A673 (cell line): ENCODE measurements at places on chromosomes 5 and 9. TPM values are rescaled to one million over a fixed set of nuclear protein-coding genes. Genes with fewer than 3 reads are reported as not detected.

- no peak for DNase-seq
Measured at GRCh38 chr9:69585571-69585970, 86.6 kb downstream of the APBA1 start.

DNA sequence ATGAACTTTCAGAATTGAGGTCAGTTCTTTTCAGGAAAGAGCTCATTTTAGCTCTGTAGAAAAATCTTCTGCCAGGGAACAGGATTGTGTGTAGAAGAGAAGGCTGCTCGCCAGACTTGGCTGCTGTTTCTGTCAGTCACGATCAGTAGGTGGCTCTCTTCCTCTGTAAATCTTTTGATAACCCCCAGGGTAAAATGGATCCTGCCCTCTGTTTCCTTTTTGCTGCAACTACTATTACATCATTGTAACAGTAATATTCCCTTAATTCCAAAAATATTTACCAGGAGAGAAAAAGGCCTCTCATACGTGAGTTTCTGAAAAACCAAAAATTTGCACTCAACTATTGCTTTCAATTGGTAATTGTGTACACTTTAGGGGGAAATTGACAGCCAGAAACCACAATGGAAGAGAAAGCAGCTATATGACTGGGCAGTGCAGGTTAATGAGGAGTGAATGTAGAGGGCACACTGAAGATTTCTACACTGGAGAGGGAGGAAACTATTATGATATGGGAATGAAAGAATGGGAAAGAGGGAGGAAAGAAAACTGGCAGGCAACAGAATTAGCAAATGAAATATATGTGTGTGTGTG, 12.3 kb downstream of the IFNA21 start:
- peak; percentile 44 for DNase-seq

DNA sequence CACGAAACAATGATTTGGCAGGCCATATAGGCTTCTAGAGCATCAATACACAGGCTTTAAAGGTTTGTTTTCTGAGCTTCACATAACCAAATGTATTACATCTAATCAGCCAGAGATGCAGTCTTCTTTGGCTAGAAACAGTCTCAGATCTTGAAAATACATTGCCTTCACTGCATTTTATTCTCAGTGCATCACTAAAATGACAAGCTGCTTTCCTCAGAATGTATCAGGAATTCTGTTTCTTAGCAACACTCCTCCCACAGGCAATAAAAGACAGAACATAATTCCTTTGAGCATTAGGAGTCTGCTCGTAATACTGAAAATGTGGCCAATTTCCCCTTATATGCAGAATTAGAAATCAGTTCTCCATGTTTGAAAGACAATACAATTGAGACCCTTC, 36.9 kb downstream of the FEM1C start:
- DNase-seq, result no peak

GRCh38 chr5:40813698-40814281, 15.6 kb upstream of the PRKAA1 start:
- DNase-seq, result peak; percentile 76

DNA sequence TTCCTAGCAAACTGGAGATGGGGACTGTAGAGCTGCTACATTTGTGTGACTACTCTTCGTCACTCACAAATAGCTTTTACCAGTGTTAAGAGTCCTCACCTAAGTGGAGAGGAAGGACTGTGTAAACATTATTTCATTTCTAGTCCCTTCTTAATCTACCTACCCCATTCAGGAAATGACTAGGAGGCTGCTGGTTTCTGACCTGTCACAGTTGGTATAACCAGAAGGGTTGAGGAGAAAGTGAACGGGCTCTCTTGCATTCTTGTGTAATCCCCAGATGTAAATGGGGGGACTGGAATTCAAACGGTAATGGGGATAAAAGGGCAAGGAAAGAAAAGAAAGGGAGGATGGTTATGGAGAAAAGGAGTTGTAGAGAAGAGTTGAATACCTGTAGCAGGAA, 35.4 kb upstream of the BNIP1 start:
- no peak for DNase-seq

KIF20A gene
- total RNA-seq, result 116 and 119 TPM in 2 replicates

DNA sequence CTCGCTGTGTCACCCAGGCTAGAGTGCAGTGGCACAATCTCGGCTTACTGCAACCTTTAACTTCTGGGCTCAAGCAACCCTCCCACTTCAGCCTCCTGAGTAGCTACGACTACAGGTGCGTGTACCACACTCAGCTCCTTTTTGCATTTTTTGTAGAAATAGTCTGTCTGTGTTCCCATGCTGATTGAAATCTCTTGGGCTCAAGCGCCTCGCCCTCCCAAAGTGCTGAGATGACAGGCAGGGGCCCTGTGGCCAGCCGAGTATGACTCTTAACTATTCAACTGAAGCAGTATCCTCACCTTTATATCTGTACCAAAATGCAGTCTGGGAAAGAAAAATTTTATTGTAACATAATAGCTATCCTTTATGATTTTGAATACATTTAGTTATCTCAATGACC, 12.2 kb upstream of the NIM1K start:
- no peak for DNase-seq

KIF4B gene
- total RNA-seq, result 0.77 and 0.79 TPM in 2 replicates

GRCh38 chr5:83711982-83712601, 8.6 kb downstream of the HAPLN1 start:
- peak; percentile 25 for DNase-seq

ASTN2 gene
- 3.4 and 5.2 TPM in 2 replicates for total RNA-seq

TOR1B gene
- 47.6 and 50.0 TPM in 2 replicates for total RNA-seq

- DNase-seq, result no peak
Measured at GRCh38 chr9:34994900-34995669, 5.5 kb downstream of the DNAJB5 start.

RAD17 gene
- 19.3 and 27.1 TPM in 2 replicates for total RNA-seq

C1QTNF3 gene
- 1.6 TPM in 2 replicates for total RNA-seq

DNA sequence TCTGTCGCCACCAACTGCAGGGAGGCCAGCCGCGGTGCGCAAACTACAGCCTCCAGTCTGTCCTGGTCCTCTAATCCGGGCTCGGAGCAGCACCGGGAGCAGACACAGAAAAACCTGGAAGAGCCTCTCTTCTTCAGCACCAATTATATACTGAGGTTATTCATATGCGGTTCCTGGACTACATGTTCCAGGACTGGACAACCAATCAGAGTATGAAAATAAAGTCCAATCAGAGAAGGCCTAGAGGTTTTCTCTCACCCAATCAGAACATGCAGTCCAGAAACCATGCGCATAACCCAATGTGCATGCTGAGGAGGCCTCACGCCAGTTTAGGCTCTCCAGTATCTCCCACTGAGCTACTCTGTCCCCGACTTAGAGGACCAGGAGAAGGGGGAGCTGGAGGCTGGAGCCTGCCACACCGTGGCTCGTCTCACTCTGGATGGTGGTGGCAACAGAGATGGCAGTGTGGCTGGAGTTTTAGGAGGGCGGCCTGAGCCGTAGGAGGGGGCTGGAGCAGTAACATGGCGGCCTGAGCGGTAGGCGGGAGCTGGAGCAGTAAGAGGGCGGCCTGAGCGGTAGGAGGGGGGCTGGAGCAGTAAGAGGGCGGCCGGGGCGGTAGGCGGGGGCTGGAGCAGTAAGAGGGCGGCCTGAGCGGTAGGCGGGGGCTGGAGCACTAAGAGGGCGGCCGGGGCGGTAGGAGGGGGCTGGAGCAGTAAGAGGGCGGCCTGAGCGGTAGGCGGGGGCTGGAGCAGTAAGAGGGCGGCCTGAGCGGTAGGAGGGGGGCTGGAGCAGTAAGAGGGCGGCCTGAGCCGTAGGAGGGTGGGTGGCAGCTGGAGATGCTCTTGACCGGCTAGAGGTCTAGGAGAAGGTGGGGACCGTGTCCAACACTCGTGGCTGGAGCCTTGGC, 20.4 kb upstream of the TRIM52 start:
- no peak for DNase-seq

SELENOP gene
- 1.9 and 3.1 TPM in 2 replicates for total RNA-seq

DNA sequence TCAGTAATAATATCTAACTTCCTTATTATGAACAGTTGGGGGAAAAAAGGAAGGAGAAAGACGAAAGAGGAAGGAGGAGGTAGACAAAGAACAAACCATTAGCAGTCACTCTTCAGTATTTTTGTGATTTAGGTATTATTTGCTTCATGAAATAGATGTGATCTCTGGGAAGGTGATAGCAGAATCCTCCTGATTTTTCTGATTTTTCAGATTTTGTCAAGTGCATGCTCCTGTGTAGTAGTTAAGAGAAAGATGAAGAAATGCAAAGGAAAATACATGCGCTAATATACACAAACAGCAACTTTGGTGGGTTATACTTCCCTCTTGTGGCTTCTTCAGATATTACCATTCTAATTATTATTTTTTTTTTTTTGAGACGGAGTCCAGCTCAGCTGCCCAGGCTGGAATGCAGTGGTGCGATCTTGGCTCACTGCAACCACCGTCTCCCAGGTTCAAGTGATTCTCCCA, 31.6 kb downstream of the LMNB1 start:
- DNase-seq, result peak; percentile 60

DNA sequence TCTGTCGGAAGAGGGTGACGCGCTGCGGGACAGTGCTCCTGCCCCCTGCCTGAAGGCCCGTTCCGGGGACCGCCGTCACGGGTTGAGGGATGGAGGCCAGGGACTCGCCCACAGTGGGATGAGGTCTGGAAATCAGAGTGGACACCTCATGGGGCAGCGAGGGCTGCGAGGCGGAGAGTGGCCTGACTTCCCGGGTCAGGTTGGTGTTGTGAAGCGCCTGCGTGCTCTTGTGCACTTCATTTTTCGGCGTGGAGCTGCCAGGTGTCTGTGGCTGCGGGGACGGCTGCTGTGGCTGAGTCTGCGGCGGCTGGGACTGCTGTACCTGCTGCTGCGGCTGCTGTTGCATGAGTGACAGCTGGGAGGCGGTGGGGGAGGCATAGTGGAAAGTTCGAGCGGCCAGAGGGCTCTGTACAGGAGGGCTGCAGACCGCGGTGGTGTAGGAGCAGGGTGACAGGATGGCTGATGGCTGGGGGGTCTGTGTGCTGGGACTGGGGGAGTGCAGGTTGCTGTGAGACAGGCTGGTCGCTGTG, 434.1 kb downstream of the HCN1 start:
- DNase-seq, result no peak

DNA sequence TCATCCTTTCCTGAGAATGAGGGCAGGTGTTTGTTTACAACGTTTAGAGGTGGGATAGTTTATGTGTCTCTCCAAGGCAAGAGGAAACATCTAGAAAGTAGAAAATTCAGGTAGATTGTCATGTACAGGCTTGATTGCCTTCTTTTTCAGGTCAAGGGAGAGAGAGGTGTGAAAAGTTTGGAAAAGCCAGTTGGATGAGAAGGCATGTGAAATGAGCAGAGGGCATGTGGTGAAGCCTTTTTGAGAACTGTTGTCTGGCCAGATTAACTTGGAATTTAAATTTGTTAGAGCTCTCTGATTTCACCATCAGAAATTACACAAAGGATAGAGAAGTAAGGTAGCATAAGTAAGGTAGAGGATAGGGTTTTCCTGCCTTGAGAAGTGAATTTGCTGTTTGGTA, 74.6 kb downstream of the SNX24 start:
- no peak for DNase-seq

TESK1 gene
- 31.8 and 31.9 TPM in 2 replicates for total RNA-seq

DNA sequence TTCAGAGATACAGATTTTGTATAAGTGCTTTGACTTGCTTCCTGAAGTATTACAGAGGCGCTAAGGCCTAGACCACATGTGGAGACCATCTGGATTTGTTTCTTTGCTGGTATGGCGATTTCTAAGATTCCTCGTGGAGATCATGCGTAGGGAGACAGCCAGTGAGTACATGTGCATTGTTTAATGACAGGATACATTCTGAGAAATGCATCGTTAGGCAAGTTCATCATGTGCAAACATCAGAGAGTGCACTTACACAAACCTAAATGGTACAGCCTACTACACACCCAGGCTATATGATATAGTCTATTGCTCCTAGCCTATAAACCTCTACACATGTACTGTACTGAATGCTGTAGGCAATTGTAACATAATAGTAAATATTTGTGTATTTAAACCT, 16.5 kb upstream of the CEP120 start:
- peak; percentile 45 for DNase-seq

SLC4A9 gene
- 0.26 TPM in 1 of 2 replicates, not detected in the other for total RNA-seq

DNA sequence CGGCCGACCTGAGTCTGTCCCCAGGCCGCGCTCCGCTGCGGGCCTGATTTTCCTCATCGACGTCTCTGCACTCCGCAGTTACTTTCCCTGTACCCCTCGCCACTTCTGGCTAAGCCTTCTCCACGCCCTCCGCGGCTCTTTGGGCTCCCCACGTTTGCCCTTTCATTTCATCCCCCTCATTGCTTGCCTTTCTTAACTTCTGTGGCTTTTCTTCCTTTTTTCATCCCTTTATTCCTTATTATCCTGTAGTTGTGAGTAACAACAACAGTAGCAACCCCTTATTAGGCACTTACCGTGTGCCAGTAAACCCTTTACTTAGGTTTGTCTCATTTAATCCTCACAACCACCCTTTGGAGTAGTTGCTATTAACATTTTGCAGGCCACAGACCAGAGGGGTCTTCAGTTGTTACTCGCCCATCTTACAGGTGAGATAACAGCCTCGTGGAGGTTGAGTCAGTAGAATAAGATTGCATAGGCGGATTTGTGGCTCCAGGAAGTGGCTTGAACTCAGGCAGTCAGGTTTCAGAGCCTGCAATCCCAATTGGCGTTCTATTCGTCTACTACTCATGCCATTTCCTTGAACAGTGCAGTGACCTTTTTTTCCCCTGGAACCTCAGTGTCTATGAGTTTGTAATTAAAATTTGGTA, 724 bp downstream of the TCERG1 start:
- DNase-seq, result peak; percentile 13

GRCh38 chr5:100647461-100648230, 112.5 kb downstream of the FAM174A start:
- DNase-seq, result peak; percentile 13

DNA sequence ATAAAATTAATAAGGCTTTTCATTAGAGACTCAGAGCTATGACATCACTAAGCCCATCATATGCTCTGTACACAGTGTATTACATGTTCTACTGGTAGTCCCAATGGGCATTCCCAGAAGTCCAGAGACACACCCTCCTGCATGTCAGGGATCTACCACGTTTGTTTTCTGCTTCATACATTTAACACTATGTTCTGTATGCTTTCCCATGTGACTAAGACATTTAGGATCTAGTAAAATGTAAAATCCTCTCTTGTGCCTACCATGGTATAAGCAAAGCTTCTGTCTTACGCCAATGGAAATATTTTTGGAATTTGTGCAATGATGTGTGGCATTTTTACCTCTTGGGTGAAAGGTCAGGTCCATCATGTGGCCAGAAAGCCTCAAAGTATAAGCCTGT, 192.4 kb downstream of the ADAMTSL1 start:
- DNase-seq, result no peak

- no peak for DNase-seq
Measured at GRCh38 chr5:33316773-33317172, 124.0 kb upstream of the TARS1 start.

GRCh38 chr5:90932052-90932699, 373.6 kb downstream of the ADGRV1 start:
- DNase-seq, result peak; percentile 82

GRCh38 chr5:59039296-59040023, 456.6 kb downstream of the RAB3C start:
- DNase-seq, result peak; percentile 83

DNA sequence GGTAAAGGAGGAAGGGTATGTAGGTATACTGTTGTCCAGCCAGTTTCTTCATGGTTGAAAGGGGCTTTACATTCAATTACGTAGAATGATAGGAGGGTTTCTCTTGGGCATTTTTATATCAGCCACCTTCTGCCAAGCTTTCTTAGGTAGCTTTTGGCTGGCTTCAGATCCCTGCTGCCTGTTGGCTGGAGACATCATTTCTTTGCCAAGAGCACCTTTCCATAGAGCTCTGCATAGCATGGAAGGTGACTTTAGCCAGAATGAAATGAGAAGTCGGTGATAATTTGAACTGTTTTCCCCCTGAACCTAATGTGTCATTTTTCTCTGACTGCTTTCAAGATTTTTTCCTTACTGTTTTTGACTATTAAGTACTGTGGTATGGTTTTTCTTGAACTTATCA, 26.9 kb downstream of the TMEFF1 start:
- no peak for DNase-seq
